ENCODE measurements at places on chromosomes 3 and 15. TPM values are rescaled to one million over a fixed set of nuclear protein-coding genes. Genes with fewer than 3 reads are reported as not detected.

DNA sequence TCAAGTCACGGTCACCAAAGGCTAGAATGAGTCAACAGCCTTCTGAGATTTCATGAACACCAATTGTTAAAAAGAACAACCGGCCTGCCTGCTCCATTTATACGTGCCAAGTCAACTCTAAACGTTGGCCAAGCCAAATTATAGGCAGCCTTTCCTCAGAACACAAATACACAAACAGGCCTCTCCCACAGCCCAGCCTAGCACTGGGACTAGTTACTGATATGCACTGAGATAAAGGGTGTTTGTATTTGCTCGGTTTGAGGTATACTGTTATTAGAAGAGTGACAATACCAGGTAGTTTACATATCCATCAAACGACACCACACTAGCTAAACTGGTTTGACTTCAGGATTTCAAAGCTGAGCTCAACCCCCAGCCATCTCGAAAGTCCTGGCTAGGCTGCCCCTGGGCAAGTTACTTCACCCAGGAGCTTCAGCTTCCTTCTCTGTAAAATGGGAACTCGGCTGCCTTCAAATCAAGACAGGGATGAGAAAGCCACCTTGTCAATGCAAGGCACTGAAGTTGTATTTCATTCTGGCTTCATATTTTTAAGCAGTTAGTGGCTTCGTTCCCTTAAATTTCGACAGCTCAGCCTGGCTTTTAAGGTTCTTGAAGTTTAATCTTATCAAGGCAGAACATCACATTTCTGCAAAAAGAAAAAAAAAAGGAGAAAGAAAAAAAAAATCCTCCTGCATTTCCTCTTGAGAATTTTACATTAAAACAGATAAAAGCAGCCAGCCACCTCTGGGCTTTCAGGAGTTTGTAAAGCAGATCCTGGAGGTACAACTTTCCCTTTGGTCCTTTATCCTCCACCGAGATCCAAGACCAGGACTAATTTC, 4.0 kb downstream of the TLE3 start:
- no peak for DNase-seq

DNA sequence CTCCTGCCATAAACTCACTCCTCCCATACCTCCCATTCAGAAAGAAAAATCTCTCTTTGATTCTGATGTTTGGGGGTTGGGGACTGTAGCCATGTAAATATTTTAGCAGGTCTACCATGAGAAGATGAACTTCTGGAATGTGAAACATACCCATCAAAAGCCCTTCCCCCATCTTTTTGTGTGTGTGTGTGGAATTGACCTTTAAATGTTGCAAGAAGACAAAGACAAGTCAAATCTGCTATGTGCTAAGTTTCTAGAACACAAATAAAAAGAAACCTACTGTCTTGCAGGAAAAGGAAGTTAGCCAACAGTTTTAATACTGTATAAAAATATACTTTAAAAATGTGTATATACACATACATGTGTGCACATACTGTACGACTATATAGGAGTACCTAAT, 29.7 kb upstream of the USP50 start:
- no peak for DNase-seq

GRCh38 chr15:59005579-59005978, 18.1 kb downstream of the RNF111 start:
- no peak for DNase-seq

DNA sequence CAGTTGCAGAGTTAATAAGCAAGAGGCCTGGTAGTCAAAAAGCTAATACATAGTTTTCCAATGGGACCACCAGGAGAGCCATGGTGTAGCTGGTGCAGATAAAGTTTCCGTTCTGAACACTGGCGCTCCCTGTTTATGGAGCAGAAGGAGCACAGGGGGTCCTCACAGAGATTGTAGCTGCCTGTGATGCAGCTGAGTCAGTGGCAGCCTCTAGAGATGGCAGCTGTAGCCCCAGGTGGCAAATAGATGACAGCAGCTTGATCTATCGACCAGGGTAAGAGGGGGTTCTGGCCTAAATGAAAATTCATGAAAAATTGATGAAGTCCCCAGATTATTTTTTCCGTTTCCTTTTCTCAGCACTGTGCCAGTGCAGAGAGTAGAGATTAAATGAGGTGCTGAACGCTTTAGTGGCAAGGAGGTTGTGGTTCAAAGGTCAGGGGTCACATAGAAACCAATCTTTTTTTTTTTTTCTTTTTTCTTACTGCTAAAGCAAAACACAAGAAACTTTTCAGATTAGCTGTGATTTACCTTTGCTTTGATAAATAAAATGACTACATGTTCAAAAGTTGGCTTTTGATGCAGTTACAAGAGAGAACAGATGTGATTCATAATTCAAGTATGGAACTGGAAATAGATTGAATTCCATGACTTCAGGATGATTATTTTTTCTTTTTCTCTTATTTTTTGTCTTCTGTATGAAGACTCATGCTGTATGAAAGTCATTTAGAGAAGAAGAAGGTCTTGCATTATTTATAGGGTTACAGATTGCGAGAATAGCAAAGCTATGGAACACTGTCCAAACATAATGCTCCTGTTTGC, 63.3 kb downstream of the ROBO2 start:
- no peak for DNase-seq

GRCh38 chr15:76756381-76756780, 148.8 kb downstream of the SCAPER start:
- no peak for DNase-seq

The TM6SF1 gene
- total RNA-seq: 6.5 TPM

DNA sequence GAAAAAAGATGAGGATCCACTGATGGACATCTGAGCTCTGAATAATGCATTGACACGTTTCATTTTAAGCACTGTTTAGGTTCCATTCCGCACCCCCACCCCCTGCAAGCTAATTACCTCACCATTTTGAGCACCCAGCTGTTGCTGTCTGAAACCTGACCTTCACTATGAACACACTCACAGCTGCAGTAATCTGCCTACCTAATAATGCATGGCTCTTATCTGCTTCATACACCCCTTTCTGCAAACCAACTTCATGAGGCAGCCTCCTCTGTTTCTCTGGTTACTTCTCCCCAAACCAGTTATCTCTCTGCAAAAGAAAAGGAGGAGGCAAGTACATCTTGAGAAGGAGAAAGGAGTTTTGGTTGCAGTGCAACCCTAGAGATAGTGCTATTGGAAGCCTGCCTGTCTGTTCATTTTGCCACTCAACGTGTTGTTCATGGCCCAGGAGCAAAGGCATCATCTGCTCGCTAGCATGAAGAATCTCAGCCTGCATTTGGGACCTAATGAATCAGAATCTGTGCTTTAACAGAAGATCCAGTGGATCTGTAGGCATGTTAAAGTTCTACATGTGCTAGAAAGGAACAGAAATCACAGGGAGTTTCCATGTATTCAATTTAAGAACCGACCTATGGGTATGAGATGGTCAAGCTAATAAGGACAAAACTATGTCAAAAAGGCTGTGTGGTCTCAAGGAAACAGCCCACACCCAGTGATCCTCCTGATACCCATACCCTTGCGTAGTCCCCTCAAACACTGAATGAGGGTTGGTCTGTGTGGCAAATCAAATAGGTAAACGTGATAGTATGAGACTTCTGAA, 87.2 kb downstream of the MB21D2 start:
- DNase-seq: no peak

The DPPA2 gene
- not detected for total RNA-seq

The RHO gene
- total RNA-seq: not detected

The SLC22A14 gene
- total RNA-seq: not detected

GRCh38 chr3:96900566-96900965, 86.2 kb downstream of the EPHA6 start:
- no peak for DNase-seq

DNA sequence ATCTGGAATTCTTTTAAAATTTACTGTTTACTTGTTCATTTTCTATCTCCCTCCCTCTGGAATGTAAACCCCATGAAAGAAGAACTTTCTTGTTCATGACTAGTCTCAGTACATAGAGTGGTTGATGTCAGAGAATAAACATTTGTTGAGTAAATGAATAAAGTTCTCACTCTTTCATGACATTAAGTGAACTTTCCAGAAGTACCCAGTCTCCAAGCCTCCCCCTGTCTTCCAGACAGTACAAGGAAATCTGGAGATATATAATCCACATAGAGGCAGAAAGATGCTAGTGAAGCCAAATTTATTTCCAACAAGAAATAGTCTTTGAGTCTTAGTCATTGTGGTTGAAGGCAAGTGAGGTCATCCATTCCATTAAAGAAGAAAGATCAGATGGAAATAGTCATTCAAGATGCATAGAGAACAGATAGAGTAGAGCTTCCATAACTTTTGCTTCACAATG, 71.5 kb upstream of the GALNT15 start:
- DNase-seq: no peak

All from left ventricle myocardium superior (tissue), 1 donor.